Cardiac muscle cell (in vitro differentiated cells and primary cell): ENCODE measurements at places on chromosomes 5 and 9.
A peak's percentile ranks its signal among the peaks of the same experiment; 100 is the strongest.

DNA sequence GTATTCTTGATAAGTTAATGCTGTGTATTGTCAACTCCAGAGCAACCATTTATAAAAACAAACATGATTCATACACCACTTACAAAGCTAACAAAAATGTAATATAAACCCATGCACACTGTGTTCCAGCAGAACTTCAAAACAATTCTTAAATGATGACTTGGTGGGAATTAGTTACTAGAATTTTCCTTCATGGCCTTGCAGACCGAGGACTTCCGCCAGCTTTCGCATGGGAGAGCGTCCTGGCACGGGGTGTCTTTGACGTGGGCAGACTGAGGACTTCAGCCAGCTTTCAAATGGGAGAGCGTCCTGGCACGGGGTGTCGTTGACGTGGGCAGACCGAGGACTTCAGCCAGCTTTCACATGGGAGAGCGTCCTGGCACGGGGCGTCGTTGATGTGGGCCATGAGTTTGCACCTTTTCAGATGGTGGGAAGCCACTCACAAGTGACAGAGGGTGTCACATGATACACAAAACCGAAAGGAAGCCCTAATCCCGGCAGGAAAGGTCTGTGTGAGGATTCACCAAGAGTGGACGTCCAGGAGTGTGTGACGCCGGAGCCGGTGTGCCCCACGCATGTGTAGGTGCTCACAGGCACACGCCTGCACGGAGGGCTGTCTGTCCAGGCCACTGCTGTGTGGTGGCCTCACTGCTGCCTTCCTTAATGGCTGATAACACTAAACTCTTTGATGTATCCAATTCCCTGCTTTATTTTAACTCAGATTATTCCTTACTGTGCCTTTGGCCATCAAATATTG lies 211.3 kb upstream of the IRX4 start:
- DNase-seq, result peak; percentile 34

- DNase-seq, result no peak
Measured at GRCh38 chr5:95549030-95549429, 5.7 kb downstream of the SKIC3 start.

DNA sequence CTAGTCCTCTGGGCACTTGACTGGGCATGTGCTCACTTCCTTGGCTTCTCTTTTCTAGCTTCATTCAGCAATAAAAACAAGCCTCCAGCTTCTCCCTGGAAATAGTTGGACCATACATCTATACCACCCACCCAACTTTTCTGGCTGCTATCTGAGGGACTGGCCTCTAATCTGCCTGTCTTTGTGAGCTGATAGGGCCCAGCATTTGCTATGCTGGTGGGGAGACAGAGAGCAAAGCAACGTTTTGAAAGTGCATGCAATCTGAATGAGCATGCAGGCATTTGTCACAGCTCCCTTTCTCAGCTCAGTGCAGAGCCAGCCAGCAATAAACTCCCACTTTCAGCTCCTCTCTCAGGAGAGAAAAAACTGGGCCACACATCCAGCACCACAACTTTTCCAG lies 50.7 kb upstream of the ISOC1 start:
- no peak for DNase-seq

DNA sequence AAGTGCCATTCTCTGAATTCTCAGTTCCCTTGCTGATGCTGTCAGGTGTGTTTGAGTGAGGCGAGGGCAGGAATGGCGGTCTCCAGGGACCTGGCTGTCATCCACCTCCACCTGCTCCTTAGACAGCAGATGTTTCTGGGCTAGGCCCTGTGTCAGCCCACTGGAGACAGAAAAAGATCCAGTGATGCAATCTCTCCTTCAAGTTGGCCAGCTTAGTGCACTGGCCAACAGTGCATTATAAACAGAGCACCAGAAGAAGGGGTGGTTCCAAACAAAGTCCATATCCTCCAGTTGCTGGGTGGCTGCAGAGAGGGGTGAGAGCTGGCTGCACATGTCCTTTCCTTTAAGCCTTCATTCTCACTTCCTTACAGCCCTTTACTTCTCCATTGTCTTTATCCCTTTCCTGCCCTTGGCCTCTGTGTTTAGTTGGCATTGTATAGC lies 26.5 kb downstream of the NANS start:
- DNase-seq, result no peak

- DNase-seq, result peak; percentile 11
Measured at GRCh38 chr5:158637039-158637438, 462.7 kb downstream of the EBF1 start.
